ENCODE measurements at places on chromosomes 12 and 14.

GRCh38 chr14:64573109-64573508 lies 23.3 kb downstream of the PPP1R36 start:
- DNase-seq: no peak

DNA sequence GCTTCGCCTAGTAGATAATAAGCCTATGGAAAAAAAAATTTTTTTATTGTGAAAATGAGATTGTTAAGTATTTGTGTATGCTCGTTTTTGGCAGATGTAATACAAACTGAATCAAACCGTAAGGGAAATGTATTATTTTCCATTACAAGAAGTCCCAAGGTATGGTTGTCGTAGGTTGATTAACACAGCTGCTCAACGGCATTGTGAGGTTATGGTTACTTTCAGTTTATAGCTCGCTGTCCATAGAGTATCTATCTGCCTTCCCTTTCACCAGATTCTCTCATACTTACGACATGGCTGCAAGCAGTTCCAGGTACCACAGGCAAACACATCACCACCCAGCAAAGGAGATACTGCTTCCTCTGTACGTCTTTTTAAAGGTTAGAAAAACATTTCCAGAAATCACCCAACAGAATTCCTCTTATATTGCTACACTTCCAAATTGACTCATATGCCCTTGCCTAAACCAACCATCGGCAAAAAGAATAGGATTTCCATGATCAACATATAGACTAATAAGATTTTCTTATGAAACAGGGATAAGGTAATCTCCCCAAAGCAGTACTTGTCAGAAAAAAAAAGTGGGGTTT lies 338.6 kb downstream of the SYT1 start:
- DNase-seq: no peak

DNA sequence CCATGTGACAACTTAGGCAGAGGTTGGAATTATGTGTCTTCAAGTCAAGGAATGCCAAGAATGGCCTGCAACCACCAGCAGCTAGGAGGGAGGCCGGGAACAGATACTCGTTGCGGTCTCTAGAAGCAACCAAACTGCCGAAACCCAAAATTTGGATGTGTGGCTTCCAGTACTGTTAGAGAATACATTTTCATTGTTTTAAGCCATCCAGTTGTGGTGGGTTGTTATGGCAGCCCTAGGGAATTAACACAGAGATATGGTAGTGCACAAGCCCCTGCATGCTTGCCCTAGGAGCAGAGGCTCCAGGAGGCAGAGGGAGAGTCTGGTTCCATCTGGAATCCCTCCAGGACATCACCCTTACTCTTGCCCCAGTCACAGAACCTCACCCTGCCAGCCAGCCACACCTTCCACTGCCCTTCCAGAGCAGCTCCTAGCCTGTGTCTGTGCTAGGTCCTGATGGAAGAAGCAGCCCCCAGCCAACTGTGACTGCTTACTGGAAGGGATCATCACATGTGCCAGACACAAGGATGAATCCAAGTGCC lies 19.5 kb downstream of the PITPNM2 start:
- no peak for DNase-seq

GRCh38 chr12:5817246-5817645 lies 127.8 kb downstream of the ANO2 start:
- DNase-seq: no peak

GRCh38 chr12:71999795-72000194 lies 61.1 kb downstream of the TPH2 start:
- no peak for DNase-seq

- no peak for DNase-seq
These were observed 1.4 kb upstream of the SOX5 start for GRCh38 chr12:23950775-23951451.

- DNase-seq: no peak
These were observed 72.5 kb upstream of the SLC38A2 start for GRCh38 chr12:46445093-46445492.

DNA sequence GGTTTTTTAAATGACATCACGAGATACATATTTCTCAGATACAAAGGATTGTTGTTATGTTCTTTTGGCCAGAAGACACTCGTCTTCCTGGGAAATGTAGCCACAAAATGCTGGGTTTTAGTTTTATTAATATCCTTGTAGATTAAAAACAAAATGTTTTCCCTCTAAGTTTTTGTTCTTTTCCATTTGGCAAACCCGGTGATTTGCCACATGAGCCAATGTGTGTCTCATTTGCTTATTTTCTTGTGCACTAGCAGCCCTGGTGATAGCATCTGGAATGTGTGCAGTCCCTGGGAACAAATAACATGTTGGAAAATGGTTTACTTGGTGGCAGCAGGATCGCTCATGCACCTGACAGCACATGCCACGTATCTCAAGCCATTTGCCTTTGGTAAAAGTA lies 61.0 kb downstream of the HMGA2 start:
- DNase-seq: no peak

DNA sequence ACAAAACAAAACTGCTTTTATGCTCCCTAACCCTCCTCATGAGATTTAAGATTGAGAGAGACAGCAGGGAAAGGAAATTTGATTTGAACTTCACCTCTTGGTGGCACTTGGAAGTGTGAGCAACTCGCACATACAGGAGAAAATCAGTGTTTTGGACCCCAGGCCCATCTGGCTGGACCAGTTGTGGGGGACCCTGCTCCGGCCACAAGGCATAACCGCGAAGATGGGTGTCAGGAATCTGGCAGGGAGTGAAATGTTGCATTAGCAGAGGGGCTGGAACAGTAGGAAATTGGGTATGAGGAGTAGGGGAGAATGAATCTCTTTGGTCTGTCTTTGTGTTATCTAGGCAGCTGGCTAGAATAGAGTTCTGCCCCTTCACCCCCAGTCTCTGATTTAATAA lies 1.2 kb downstream of the CIROP start:
- no peak for DNase-seq

- DNase-seq: peak; percentile 62
These were observed 8.4 kb downstream of the TMEM19 start for GRCh38 chr12:71694099-71694820.

- DNase-seq: no peak
These were observed 133.7 kb upstream of the DCN start for GRCh38 chr12:91316161-91316906.

DNA sequence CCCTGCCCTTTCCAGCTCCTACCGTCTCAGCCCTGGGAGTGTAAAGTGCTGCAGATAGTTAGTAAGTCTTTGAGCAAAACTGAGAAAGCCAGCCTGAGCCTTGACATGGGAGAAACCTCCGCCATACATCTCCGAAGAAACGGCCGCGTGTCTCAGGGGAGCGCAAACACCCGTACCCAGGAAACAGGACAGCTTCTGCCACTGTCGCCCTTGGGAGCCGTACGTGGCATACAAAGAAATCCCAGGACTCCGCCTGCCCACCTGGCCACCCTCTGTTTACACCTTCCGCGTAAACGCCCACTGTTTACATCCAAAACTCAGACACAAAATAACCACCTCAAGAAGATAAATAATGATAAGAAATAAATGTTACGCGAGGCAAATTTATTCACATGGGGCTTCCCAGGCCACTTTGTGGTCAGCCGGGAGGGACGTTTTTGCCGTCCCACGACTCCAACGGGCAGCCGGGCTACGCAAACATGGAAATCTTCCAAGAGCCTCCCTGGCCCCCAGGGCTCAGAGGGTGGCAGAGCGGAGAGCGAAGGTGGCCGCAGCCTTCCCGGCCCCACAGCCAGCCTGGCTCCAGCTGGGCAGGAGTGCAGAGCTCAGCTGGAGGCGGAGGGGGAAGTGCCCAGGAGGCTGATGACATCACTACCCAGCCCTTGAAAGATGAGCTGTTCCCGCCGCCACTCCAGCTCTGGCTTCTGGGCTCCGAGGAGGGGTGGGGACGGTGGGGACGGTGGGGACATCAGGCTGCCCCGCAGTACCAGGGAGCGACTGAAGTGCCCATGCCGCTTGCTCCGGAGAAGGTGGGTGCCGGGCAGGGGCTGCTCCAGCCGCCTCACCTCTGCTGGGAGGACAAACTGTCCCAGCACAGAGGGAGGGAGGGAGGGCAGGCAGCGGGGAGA lies at the start of gene BDKRB2:
TSS of gene BDKRB2 (plus strand) at position 689 of the 908 bp plus-strand sequence. CDS start 32,269 bp downstream, outside the sequence.
- peak; percentile 84 for DNase-seq

DNA sequence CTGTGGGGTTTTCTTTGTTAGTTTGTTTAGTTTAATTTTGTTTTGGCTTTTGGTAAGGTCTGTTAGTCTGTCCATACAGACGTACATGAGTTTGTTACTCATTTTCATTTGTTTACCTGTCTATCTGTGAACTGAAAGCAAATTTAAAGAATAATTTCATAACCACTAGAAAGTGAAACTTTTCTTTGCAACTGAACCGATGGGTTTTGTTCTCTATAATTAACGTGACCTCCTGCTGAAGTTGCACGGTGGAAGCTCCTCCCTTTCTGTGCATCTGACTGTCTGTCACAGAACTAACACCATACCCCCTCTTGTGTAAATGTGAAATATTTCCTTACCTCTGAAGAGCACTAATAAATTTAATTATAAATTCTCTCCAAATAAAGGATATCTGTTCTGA lies 595.5 kb downstream of the GALC start:
- no peak for DNase-seq

DNA sequence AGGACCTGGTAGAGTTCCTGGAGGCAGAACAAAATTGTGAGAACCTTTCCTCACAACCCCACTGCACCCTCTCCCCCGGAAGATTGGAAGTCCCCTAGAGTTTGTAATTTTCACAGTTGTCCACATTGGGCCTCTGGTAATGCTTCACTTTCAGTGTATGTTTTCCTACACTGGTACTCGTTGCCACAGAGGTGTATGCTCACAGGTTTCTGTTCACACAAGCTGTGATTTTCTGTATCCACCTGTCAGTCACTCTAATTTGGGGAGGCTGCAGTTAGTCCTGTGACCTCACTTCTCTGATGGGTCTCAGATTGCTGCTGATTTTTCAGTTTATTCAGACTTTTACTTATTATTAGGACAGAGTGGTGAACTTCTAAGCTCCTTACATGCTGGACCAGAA lies 66.4 kb upstream of the BMP4 start:
- DNase-seq: no peak

DNA sequence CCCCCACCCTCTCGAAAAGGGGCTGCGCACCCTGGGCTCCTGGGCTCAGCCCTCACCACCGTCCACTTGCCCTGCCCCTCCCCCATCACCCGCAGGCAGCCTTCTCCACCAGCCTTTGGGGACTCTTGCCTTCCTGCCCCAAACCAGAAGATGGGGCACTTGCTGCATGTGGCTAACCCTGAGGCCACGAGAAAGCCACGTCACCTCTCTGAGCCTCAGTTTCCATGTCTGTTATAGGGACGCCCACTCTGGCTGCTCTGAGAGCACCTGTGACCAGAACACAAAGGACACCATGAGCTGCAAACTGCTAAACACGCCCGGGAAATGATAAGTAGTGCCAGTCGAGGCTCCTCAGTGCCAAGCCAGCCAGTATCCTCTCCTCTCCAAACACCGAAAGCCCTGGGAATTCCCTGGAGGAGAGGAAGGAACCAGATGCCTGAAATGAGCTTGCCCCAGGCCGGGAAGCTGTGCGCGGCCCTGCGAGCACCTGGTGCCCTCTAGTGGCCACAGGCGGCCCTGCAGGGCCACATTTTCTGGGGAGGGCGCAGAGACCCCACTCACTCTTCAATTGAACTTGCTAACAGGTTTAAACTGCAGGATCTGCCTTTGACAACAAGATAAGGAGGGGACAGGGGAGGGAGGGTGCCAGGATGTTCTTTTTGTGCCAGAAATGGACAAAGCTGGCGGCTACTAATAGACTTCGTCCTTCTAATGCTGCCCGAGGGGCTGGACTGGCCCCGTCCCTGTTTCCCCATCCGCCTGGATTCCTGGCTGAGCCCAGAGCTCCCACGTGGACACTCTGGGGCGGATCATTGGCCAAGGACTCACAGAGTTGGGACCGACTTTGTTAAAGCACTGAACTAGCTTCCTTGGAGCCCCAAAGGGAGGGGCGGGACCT lies 10.2 kb upstream of the SERPINA9 start:
- DNase-seq: peak; percentile 26

GRCh38 chr12:121614872-121615467 lies 11.4 kb upstream of the ORAI1 start:
- DNase-seq: no peak

DNA sequence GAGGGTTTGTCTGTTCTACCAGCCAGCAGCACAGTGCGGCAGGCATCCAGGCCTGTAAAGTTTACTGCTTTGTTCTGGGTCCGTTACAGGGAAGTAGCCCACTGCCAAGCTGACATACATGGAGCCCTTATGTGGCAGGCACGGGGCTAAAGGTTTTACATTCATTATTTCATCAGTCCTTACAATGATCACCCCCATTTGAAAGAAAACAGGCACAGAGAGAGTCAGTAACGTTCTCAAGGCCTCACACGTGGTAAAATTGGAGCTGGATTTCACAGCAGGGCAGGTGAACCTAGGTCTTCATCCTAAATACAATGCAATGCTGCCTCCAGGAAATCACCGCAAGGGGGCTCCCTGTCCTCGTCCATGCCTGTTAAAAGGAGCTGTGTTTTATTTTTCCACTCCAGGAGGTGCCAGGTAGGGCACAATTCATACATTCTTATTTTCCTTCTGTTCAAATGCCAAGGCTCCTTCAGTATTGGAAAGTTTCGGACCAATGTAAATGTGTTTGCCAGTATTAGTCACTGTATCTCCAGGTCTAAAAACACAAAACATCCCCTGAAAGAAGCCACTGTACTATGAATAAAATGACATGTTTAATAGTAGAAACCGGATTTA lies 172.2 kb upstream of the GZMB start:
- DNase-seq: no peak

DNA sequence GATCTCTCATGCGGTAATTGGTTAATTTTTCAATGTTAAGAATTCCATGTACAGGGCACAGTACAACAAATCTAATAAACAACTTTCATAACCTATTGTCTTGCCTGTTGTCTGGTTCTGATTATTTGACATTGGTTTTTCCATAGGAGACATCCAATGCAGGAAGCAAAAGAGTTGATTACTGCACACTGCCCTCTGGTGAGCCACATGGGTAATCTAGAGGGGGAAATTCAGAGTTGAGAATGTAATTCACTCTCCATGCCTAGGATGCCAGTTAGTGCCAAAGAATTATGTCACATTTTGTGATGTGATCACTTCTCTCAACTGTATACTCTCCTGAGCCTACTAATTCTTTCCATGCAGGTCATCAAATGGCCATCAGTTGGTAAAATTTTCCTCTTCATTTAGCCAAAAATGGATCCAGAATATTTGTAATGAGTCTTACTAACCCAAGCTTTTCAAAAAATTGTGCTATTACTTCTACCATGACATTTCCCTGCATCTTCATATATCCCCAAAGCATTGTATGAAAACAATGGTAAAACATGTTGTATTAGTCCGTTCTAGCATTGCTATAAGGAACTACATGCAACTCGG lies 17.7 kb upstream of the CCDC91 start:
- no peak for DNase-seq

- DNase-seq: no peak
These were observed 26.5 kb upstream of the BCAT1 start for GRCh38 chr12:24975425-24975824.

DNA sequence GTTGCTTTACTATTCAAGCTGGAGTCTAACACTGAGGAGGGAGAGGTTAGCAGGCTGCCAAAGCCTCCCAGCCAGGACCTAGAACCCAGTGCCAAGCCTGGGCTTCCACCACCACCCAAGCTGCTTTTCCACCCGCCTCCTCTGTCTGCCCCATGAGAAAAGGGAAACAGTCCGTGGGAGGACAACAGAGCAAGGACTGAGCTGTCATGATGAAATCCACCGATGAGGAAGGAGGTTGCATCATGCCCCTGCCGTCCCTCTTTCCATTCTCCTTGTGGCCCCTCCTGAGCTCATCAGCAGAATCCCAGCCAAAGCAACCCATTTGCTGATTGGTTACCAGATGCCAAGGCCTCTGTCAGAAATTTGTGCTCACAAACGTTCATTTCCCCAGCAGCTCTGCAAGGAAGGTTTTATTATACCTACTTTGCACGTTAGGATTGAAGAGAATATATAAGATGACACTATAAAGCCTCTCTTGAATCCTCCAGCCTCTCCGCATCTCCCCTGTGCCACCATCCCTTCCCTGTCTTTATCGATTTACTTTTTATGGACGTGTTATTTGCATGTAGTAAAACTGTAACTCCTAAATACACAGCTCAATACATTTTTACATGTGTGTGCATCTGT lies 6.3 kb upstream of the SERPINA1 start:
- no peak for DNase-seq

All from NCI-H524 treated with DMSO at 0.1 percent for 48 hours (cell line).